Bronchial epithelial cell (primary cell): ENCODE measurements at places on chromosomes 16 and 17. TPM values are rescaled to one million over a fixed set of nuclear protein-coding genes. Genes with fewer than 3 reads are reported as not detected.

Gene NPIPA5
- total RNA-seq: 0.38 and 0.79 TPM in 2 replicates

Gene CDH8
- 1.8 and 2.6 TPM in 2 replicates for total RNA-seq

Gene MAP2K6
- total RNA-seq: 0.13 and 0.26 TPM in 2 replicates

Gene MTHFSD
- total RNA-seq: 13.2 and 19.7 TPM in 2 replicates

Gene PERCC1
- not detected in 2 replicates for total RNA-seq

Gene COX6A2
- total RNA-seq: not detected in 2 replicates

Gene SLC46A1
- total RNA-seq: 1.9 and 5.0 TPM in 2 replicates

Gene CDYL2
- 1.1 and 1.4 TPM in 2 replicates for total RNA-seq

Gene KRT12
- not detected in 2 replicates for total RNA-seq

- DNase-seq: no peak
Measured at GRCh38 chr16:56977823-56978430, 11.4 kb upstream of the NLRC5 start.

DNA sequence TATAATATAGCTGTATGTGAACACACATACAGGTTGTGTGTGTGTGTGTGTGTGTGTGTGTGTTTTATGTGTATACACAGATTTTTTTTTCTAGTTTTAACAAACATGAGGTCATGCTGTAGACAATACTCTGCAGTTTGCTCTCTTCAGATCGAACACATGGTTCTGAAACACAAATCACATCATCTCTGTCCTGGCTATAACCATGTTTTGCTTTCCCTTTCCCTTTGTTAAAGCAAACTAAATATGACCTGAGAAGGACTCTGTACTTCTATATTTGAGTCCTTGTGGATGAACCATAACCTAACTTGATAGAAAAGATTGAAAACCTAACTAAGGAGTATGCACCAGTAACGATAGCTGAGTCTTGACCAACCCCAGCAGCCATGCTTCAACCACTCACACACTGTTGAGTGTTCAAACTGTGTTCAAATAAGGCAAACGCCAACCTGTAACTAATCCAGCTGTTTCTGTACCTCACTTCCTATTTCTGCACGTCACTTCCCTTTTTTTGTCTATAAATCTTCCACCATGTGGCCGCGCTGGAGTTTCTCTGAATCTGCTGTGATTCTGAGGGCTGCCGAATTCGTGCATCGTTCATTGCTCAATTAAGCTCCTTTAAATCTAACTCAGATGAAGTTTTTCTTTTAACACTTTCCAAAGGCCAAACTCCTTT is 303.8 kb downstream of the HS3ST3B1 start:
- no peak for DNase-seq

GRCh38 chr17:66000216-66000615 is 191.7 kb downstream of the CEP112 start:
- no peak for DNase-seq

DNA sequence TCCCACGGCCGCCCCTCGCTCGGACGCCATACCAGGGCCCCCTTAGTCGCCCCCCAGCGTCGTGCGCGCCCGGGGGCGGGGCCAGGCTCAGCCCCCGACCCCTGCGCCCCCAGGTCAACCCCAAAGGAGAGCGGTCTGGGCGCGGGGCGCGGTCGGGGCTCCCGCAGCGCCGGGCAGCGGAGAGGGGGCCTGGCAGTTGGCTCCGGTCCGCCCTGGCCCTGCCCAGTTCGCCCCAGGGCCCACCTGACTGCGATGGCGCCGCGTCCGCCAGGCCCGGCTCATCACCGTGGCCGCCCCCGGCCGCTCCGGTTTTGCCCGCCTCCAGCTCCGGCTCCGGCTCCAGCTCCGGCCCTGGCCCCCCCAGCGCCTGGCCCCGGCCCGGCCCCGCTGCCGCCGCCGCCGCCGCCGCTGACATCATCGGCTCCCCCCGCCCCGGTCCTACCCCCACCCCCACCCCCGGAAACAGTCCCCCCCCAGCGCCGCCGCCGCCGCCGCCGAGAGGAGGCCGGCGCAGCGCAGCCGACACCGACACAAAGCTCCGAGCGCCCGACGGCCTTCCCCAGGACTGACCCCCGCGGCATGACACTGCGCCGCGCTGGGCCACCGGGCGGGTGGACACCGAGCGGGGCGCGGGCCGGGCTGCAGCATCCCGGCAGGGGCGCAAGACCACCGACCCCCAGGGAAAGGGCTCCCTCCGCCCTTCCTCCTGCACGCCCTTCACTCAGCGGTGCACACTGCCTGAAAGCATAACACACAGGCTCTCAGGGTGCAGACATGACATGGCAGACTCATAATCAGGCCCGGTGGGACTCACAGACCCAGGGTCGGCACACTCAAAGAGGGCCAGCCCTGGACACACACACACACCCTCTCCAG is at the start of gene ZBTB4:
TSS of gene ZBTB4 (minus strand) at position 419 of the 876 bp plus-strand sequence. CDS start 12,830 bp downstream, outside the sequence.
- DNase-seq: peak; percentile 15

DNA sequence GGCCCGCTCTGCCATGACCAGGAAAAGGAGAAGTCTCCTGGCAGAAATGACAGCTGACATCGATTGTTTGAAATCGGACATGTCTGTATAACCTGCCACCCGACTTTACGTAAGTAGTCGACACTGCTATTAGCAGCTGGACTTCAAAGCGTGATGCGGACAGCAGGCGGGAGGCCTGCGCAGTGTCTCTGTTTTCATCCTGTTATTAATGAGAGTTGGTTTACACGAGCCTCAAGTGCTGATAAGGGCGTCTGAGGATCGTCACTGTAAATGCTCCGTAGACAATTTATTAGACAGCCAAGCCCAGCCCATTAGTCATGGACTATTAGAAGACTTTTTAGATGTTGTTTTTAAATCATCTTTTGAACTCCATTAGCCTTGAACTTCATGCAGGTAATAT is 328.3 kb downstream of the FOXL1 start:
- no peak for DNase-seq

GRCh38 chr17:74936470-74936799 is 737 bp downstream of the OTOP3 start:
- no peak for DNase-seq

DNA sequence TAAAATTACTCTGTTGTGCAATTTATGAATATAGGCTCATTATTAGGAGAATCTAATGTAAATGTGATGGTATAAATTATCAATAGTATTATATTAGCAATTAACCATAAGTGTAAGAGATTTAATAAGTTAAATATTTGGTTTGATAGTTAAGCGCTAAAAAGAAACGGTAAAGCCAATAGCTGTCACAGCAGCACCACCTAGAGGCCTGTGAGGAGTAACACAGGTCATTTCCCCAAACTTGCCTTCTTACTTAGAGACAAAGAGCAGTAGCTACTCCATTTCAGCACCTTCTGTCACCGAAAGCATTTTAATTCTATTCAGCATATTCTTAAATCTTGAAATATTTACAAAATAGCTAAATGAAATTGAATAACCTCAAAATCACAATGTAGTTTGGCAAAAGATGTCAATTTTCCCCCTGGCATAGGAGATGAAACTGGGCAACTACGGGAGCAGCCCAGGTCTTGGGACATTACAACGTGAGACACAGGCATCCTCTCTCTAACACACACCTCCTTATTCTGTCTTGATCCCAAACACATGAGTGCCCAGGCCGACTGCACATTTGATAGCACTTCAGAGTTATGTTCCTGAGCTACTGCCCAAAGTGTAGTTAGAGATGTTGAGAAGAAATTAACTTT is 14.3 kb upstream of the DYNLRB2 start:
- DNase-seq: peak; percentile 49

GRCh38 chr17:2266865-2267228 is 36.7 kb downstream of the SMG6 start:
- no peak for DNase-seq

DNA sequence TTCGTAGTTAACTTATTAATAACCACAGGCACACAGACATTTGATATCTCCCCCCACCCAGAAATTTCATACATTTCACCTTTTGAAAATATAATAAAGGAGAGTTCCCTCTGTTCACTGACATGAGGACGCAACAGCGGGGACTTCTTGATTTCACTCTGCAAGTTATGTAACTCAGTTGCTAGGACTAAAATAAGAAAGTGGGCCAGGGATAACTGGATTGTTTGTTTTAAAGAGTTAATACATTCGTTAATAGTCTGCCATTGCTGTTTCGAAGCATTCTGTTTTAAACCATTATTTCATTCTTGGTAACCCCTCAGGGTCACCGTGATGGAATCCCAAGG is 1.2 kb downstream of the RHOT1 start:
- DNase-seq: no peak

GRCh38 chr17:1362964-1363363 is 37.1 kb downstream of the YWHAE start:
- DNase-seq: no peak

DNA sequence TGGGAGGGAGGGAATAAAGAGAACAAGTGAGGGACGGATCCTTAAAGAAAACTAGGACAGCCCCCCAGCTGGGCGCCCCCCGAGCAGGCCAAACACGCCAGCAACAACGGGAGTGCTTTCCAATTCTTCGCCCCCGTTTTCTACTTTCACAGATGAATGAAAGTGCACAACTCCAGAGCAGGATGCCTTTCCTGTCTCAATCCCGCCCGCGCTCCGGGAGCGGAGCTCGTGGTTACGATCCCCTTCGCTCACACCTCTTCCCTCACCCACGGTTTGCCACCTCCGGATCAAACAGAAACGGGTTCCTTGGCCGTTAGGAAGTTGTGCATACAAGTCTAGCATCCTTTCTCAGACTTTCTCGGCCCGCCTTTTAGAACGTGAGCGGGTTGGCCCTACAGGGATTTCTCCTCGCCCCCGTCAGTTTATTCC is 680 bp downstream of the SKA2 start:
- DNase-seq: peak; percentile 47

DNA sequence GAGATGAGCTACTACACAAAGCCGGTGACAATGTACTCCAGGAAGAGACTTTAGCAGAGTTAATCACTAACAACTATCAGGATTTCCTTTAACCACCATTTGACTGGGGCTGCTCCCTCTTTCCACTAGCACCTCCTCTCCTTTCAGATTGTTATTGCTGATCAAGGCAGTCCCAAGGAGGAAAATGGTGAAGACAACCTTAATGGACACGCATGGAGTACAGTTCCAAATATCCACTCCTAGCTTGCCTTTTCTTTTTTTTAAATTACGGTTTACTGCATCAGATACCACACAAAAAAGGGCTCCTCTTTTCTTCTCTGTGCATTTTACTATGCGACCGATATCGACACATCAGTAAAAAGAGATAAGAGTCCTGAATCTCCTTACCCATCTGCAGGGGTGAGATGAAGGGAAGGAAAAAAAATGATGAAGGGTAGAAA is 30.9 kb downstream of the FAM222B start:
- peak; percentile 55 for DNase-seq

GRCh38 chr17:37259030-37259735 is 116.6 kb upstream of the C17orf78 start:
- DNase-seq: peak; percentile 66

DNA sequence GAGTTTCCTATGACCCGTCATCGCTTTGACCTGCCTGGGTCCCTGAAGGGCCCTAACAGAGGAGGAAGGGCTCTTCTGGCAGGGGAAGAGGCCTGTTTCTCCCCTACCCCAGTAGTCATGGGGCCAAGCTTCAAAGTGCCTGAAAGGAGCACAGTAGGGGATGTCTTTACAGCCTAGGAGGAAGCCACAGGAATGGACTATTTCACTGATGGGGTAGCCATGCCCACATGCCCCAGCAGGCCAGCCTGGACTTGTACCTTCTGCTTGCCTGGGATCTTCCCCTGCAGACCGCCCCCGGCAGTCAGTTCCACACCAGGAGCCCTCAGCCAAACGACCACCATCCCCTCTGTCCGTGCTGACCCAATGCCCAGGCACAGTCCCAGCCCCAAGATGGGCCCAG is 41.8 kb upstream of the PEMT start:
- peak; percentile 51 for DNase-seq

- DNase-seq: no peak
Measured at GRCh38 chr16:85565801-85566526, 47.2 kb upstream of the GSE1 start.

DNA sequence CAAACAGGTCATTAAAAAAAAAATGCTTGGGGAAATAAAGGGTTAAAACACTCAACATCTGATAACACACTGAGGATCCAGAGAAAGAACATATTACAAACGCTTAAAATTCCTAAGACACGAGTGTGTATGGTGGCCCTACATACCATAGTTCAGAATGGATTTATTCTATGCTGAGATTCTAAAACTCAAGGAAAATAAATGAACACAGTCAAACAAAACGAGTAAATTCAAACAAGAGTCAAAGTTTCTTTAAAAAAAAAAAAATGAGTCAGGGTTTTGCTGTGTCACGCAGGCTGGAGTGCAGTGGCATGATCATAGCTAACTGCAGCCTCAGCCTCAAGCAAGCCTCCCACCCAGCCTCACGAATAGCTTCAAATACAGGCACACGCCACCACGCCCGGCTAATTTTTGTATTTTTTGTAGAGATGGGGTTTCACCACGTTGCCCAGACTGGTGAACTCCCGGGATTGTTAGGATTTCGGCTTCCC is 17.4 kb downstream of the CRK start:
- peak; percentile 21 for DNase-seq

GRCh38 chr17:34579979-34580684 is 750 bp downstream of the TMEM132E start:
- DNase-seq: no peak

GRCh38 chr16:54015147-54015546 is 271.4 kb downstream of the IRX3 start:
- peak; percentile 78 for DNase-seq

DNA sequence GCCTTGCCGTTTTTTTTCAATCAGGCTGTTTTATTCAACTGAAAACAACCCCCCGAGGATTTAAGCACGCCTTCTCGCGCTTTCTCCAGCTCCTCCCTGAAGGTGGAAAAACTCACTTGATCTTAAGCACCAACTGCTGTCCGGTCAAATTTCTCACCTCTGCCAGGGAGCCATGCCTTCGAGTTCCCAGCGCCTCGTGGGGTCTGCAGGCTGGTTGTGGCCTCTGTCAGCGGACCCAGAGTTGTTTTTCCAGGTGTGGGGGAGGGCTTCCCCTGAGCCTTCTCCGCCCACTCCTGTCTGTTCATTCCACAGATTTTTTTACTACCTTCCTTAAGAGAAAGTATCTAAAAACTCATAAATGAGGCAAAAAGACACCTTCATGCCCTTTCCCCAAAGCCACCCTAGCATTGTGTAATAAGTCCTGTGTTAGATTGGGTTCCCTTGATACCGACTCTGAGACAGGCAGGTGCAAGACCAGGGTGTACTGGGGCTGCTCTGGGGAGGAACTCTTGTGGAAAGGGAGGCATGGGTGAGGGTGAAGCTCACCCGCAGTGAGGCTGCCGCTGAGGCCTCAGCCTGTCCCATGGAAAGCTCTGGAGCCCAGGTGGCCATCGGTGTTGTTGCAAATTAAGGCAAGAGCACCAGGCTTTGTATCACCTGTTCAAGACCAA is 101.6 kb downstream of the AXIN2 start:
- no peak for DNase-seq
